ENCODE measurements at places on chromosomes 2 and 18.

DNA sequence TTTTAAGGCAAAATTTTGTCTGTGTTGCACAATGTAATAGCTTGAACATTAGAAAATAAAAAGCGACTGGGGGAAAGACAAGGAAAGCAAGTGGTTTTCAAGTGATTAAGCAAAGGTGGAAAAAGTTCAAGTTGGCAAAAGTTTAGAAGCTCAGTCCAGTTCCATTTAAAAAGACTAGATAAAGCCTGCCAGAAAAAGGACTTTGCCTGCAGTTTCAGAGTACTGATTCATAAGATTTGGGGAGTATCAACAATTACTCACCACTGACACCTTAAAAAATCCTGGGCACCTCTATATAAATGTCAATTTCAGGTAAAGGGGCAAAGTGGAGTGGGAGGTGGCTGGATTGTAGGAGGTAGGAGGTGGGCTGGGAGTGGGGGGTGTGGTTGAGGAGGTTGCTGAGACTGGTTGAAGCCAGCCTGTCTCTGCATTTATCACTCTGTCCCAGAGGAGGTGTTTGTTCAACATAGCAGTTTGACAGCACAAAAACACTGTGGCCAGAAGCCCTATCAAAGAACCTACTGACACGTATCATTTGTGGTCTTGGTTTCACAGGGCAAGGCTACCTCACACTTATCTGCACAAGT is 14.6 kb downstream of the ZEB2 start:
- no peak for DNase-seq

DNA sequence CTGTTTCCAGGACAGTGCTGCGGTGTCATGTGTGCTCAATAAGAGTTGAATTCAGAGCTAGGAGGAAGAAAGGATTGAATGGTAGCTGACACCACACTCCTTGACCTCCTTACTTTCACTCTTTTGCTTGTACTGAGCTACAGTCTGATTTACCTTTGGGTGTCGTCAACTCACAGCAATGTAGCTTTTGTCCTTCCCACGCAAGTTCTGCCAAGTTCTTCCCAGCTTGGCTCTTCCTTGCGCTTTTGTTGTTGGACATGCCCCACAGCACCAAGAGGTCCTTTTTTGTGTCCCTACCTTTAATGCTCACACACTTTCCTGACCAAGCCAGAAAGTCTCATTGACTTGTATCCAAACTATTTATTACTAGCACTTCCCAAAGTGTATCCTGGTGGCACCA is 38.3 kb upstream of the ITGB6 start:
- DNase-seq = no peak

DNA sequence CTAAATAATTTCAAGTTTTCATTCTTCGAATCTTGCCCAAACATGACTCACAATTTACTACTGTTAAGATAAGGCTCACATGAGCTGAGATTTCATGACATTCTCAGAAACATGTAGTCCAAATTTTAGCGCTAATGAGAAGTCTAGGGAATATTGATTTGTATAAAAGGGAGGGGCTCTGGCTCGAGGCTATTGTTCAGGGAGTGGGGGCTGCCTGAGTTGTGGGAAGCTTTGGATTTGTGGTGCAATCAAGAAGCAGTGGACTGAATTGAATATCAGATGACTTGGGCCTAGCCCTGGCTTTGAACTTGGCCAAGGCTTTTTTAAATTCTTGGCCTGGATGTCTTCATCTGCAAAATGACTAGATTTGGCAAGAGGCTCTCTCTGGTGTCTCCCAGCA is 674.9 kb upstream of the FANCL start:
- no peak for DNase-seq

GRCh38 chr2:64354857-64355680 is 98.9 kb upstream of the LGALSL start:
- no peak for DNase-seq

- no peak for DNase-seq
Measured at GRCh38 chr2:160156100-160156499, 44.0 kb downstream of the ITGB6 start.

GRCh38 chr2:170917219-170917913 is 11.7 kb upstream of the GORASP2 start:
- no peak for DNase-seq

GRCh38 chr2:194566907-194567660 is 1089.9 kb upstream of the SLC39A10 start:
- no peak for DNase-seq

DNA sequence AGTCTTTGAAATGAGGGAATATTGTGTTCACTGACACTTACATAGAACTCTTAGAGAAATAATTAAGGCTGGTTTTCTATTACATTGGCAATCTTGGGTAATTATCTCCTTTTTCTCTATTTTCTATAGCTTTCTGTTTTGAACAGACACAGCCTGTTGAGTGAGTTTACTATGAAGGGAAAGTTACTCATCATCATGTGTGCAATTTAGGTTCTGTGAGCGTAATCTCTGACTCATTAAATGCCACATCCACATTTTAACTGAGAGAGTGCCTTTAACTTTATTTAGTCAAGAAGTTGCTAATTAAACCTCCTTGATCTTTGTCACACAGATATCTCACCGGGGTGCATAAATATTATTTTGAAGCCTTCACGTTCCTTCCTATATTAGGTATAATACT is 174.0 kb upstream of the SLC8A1 start:
- no peak for DNase-seq

DNA sequence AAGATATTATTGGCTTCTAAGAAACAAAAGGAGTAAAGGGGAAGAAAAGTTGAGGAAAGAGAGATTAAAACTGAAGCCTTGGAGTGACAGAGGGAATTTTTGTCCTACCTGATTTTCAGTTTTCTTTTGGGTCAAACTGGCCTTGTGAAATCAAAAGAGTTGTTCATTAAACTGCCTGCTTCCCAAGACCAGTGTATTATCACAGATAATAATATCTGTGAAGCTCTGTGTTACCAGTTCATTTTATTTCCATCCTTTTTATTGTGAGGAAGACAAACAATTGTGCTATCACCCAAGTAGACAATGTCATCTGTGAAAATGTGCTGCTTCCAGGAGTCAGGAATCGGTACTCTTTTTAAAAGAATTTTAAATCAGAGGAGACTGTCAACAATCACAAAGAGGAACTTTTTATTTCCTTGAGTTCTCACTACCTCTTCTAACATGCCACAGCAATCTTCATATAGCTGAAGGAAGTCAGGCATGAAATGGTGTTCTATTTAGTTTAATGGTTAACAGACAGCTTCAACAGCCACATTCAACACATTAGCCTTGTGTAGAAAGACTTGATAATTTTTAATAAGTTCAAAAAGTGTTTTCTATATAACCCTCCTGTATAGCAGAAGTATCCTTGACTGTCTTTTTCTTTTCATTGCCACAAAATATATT is 554.8 kb downstream of the PIK3C3 start:
- DNase-seq = no peak

Data from MM.1S (cell line).